ENCODE measurements at places on chromosomes 12 and 14. TPM values are rescaled to one million over a fixed set of nuclear protein-coding genes. Genes with fewer than 3 reads are reported as not detected.

Gene C14orf180
- not detected for polyA plus RNA-seq

Gene GPR84
- polyA plus RNA-seq: not detected

GRCh38 chr14:23183158-23183470, 346 bp downstream of the SLC7A8 start:
- no peak for DNase-seq

GRCh38 chr14:39369029-39369428, 63.2 kb downstream of the FBXO33 start:
- DNase-seq: no peak

Gene ALDH2
- 12.1 TPM for polyA plus RNA-seq

Gene FGD6
- 0.05 TPM for polyA plus RNA-seq
